ENCODE measurements at places on chromosomes 7 and 10. TPM values are rescaled to one million over a fixed set of nuclear protein-coding genes. Genes with fewer than 3 reads are reported as not detected.

CTTNBP2 gene
- 0.29 TPM for total RNA-seq

PTER gene
- 16.1 TPM for total RNA-seq

BTBD16 gene
- total RNA-seq: 0.46 TPM

VPS26A gene
- total RNA-seq: 50.0 TPM

GNAI1 gene
- total RNA-seq: 30.8 TPM

CC2D2B gene
- not detected for total RNA-seq

Data from A549 treated with Hydrocortisone at 1 μM for 4 hours (cell line).